Astrocyte of the spinal cord (primary cell): ENCODE measurements at places on chromosomes 16 and 17.

DNA sequence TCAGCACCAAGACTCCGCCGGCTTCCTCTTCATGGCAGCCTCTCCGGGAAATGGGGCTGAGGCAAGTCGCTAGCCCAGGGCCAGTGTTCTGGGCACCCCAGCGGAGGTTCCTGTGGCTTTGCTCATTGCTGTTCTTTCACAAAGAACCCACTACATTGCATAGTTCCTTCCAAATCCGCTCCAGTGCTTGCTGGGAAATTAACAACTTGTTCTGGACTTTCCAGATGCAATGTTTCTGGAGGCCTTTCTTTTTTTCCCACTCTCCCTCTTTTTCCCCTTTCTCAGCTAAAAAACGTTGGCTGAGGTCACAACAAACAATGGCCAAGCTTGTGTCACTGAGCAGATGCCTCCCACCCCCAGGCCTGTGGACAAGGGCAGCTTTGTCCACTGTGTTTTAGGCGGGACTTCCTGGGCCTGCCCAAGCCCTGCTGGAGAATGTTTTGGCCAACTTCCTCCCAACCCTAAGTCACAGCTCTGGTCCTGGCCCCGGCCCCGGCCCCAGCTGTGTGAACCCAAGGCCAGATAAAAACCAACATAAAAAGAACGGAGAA lies 131.5 kb upstream of the RCVRN start:
- DNase-seq = no peak

GRCh38 chr16:27822529-27822928 lies 241.0 kb downstream of the GSG1L start:
- DNase-seq = no peak

DNA sequence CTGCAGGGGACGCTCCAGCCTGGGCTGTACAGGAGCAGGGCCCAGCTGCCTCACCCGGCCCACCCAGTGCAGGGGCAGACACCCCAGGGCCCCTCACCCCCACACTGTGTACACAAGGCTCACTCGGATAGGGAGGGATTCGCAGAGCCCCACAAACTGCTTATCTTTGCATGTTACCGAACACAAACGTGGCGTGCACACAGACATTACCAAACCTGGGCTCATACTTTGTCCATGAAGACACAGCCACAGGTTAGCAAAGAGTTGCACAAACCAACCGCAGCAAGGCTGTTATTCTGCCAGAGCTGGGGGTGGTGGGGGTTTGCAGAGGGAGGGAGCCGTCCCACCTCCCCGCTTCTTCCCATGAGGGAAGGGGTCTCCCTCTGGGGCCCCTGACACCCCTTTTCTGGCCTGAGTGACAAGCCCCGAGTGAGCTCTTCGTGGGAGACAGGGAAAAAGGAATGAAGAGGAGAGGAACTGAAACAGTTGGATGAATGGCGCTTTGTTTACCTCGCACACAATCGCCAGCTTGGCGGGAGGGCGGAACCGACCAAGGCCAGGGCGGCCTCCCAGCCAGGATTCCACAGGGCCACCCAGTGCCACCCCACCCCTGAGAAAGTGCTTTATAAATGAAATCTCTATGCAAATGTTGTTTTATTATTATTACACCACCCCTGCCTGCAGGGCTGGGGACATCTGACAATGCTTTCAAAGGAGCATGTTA lies 434 bp upstream of the CPSF4L start:
- no peak for DNase-seq

DNA sequence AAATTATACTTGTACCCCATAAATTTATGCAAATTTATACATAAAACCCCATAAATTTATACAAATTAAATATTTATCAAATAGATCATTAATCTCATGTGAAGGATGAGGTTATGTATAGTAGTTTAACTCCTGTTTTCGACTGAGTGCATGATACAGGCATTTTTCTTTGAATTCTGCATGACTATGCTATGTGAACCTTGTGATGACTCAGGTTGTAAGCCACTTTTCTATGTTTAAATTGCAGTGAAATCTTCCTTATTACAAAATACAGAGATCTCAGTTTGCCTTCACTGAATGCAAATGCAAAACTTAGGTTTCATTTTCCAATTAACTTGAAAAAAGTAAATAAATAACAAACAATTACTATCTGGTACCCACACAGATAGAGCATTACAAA lies 843.7 kb downstream of the CDH11 start:
- peak; percentile 11 for DNase-seq

DNA sequence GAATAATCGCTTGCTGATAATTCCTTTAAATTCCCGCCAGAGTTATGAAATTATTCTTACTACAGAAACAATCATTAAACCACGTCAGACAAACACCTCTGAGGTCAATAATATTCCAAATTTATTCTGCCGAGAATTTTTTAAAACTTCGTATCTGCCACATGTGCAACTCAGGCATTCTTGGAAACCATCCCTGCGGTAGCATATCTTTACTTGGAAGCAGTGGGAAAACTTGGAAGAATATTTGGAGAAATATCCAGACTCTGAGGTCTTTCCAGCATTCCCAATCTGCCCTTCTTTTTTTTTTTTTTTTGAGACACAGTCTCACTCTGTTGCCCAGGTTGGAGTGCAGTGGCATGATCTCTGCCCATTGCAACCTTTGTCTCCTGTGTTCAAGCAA lies 2.0 kb upstream of the CCL11 start:
- no peak for DNase-seq

GRCh38 chr17:66542967-66543520 lies 240.6 kb downstream of the PRKCA start:
- DNase-seq = peak; percentile 88

DNA sequence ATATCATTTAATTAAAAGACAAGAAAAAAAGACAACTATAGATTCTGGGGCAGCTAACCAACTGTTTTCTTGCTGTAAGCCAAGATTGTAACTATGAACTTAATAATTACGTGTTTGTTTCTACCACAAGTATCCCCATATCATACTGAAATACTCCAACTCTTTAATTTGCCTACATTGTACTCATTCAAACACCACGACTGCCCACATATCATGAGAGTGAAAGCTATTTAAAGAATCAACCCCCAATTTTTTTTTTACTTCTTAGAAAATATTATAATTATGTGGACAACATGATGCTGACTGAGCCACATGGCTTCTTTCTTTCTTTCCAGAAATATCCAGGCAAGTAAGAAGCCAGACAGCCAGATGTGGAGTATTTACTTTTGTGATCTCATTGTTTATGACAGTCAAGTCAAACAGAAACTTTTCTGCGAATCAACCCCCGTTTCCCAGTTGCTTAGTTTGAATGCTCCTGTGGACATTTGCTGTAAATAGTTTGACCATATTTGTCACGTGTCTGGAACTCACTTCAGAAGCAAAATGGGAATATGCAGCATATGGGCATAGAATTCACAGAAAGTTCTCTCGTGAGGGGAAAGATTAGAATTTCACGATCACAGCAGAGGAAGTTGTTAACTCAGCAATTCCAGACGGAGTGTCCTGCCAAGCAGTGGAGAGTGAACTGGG lies 126.8 kb upstream of the PSMD7 start:
- peak; percentile 15 for DNase-seq

- DNase-seq = peak; percentile 72
These were observed 256.9 kb downstream of the C16orf95 start for GRCh38 chr16:87060034-87060986.

GRCh38 chr17:15780188-15780587 lies 48.1 kb downstream of the TBC1D26 start:
- DNase-seq = no peak

DNA sequence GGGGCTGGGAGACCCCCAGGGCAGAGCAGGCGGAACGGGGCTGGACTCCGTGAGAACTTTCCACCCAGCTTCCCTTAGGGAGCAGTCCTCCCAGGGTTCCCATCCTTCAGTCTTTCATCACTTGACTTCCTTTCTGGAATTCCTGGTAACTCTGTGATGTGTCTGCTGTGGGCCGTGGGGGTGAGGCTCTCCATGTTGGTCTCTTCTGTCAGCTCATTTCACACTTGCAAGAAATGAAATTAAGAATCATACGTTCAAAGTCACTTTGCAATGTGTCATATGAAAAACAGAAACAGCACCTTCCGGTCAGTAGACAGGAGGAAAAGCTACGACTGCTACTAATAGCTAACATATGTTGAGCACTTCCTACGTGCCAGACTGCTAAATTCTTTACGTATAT lies 5.4 kb upstream of the BBS2 start:
- DNase-seq = no peak

DNA sequence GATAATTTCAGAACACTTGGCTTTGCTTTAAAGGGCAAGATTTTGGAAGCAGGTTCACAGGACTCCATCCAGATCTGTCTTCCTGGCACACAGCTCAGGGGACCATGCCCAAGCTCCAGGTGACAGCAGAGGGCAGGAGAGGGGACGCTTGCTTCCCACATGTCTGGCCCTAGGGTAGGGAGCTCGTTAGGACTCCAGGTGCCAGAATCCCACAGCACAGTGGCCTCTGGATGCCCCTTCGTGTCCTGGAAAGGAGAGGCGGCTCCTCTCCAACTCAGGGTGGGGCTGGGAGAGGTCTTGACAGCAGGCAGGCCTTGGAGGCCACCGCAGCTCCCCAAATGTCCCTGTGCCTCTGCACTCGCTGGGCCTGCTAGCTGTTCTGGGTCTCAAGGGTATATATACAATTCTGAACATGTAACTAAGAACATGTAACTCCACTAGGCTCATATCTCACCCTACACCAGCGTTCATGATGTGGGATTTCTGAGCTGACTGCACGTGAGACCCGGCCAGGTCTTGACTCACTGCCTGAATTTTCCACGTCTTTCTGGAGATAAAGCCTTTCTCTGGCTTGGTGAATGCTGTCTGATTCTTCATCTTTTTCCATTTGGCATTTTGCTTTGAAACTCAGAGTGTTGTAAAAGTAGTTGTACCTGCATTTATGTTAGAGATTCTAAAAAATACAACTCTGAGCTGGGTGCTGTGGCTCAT lies 52.8 kb downstream of the MARCHF10 start:
- DNase-seq = no peak

- no peak for DNase-seq
These were observed 126.1 kb upstream of the PLCG2 start for GRCh38 chr16:81652798-81653505.
